ENCODE measurements at places on chromosomes 4 and X. TPM values are rescaled to one million over a fixed set of nuclear protein-coding genes. Genes with fewer than 3 reads are reported as not detected.

Gene IL2RG
- total RNA-seq = 0.96 TPM

Gene FAT4
- total RNA-seq = 34.7 TPM

Gene RAPGEF2
- total RNA-seq = 82.1 TPM

Gene P2RY4
- 0.48 TPM for total RNA-seq

Gene MTMR1
- 17.3 TPM for total RNA-seq

Gene TMSB15A
- 25.8 TPM for total RNA-seq

Gene TEX13C
- 2.6 TPM for total RNA-seq

Gene NPY2R
- 1.4 TPM for total RNA-seq

Gene CLCN4
- total RNA-seq = 6.3 TPM

Gene MAGEA12
- total RNA-seq = not detected

Gene RAB28
- total RNA-seq = 13.5 TPM

Gene COX7B2
- not detected for total RNA-seq

Gene GRPR
- 0.24 TPM for total RNA-seq

Gene ZXDB
- total RNA-seq = 14.0 TPM

Gene ING2
- total RNA-seq = 9.9 TPM

Gene GAGE1
- 1.4 TPM for total RNA-seq

Gene CCKAR
- total RNA-seq = not detected

Gene SLC2A9
- 11.1 TPM for total RNA-seq

Gene FRG2
- total RNA-seq = not detected

Gene NPY5R
- total RNA-seq = 5.8 TPM

Gene PNMA6F
- total RNA-seq = not detected

Gene ELF2
- total RNA-seq = 103 TPM

Gene CLDN22
- total RNA-seq = 0.72 TPM

Gene ARHGAP36
- not detected for total RNA-seq

Gene YY2
- total RNA-seq = 2.2 TPM

Gene ASB12
- 1.9 TPM for total RNA-seq

Gene SPANXA2
- total RNA-seq = not detected

Gene CSAG1
- total RNA-seq = 2.6 TPM

Gene CPZ
- 80.4 TPM for total RNA-seq

Gene TMPRSS11F
- total RNA-seq = 1.9 TPM

Gene SCARB2
- total RNA-seq = 173 TPM

Gene EXOC1L
- total RNA-seq = not detected

Gene ARHGAP6
- total RNA-seq = 5.1 TPM

Gene PWWP3B
- 9.6 TPM for total RNA-seq

Gene ZMAT1
- total RNA-seq = 13.0 TPM

Gene MID1
- total RNA-seq = 56.8 TPM

Gene UGT2B17
- not detected for total RNA-seq

Gene HSFX4
- not detected for total RNA-seq

Gene MAGEC2
- total RNA-seq = 0.48 TPM

Gene PRKG2
- total RNA-seq = 0.96 TPM

Gene MTNR1A
- total RNA-seq = not detected

Gene CT83
- total RNA-seq = not detected

Gene SPANXA1
- not detected for total RNA-seq

Gene DUX4
- total RNA-seq = 2.4 TPM

Gene TRAM1L1
- 7.0 TPM for total RNA-seq

Gene HTRA3
- 17.8 TPM for total RNA-seq

Gene BMP3
- total RNA-seq = 3.1 TPM

Gene CYTL1
- total RNA-seq = 4.8 TPM

Gene PDZD4
- total RNA-seq = 7.7 TPM

Gene SRPK3
- total RNA-seq = not detected

Gene RAB39B
- total RNA-seq = 7.7 TPM

Gene CRMP1
- total RNA-seq = 5.3 TPM

Gene ARSJ
- total RNA-seq = 45.7 TPM

Gene MMGT1
- total RNA-seq = 9.1 TPM

Gene FAM3A
- total RNA-seq = 33.2 TPM

Gene F8A3
- not detected for total RNA-seq
